NCI-H2029 treated with DMSO at 0.1 percent for 48 hours (cell line): ENCODE measurements at places on chromosomes 2 and 18.

GRCh38 chr2:238716585-238716984 lies 131.3 kb upstream of the TWIST2 start:
- no peak for DNase-seq

DNA sequence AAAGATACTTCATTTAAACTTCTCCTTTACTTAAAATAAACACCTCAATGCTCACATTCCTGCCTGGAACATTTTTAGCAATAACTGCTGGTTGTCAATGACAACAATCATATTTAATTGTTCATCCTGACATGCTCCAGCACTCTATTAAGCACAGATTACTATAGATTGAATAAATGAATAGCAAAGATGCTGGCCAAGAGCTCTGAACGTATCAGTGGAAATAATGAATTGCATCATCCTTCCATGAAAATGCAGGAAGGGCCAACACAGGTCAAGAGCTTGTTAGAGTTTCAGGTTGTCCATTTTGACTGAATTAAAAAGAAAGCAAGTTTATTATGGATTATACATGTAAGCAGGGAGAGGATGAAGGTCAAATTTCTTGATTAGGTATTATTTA lies 994.0 kb downstream of the TSN start:
- no peak for DNase-seq

DNA sequence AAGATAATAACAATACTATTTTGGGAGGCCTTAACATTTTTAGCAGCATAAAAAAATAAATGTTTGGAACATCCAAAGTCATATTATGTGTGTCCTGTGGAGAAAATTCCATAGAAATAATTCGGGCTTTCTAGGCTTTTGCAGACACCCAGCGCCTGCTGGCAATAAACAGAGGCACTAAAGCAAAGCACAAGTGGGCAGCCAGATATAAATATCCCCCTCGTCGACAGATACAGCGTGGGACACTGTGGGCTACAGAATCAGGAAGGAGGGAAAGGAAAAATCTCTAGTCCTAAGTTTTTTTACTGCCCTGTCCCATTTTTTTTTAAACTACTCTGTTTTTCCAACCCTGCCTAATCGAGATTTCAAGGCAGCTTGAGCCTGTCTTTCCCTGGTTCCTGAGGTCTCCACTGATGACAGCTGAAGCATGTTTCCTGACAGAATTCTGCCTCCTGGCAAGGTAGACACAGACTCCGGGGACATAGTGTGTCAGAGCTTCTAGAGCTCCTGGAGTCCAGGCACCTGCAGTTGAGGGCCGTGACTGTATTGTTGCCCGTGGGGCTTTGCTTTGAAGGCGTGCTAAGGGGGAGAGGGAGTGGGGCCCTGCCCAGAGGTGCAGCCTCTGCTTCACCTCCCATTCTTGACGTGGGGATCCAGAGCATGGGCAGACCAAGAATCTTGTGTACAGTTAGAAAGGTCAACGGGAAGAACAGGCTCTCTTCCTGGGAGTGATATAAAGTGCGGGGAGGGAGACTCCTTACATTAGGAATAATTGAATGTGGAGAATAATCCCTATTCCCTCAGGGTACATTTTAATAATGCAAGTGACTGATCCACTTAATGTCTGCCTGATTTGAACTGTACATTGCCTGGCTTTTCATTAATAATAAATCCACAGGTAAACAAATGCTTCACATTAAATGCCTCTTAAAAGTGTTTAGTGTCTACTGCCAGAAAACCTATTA lies 232.3 kb downstream of the DCC start:
- no peak for DNase-seq

- DNase-seq = no peak
Observed at GRCh38 chr2:45567974-45568789, 42.9 kb downstream of the SRBD1 start.

GRCh38 chr2:159297042-159297707 lies 10.7 kb upstream of the WDSUB1 start:
- no peak for DNase-seq

DNA sequence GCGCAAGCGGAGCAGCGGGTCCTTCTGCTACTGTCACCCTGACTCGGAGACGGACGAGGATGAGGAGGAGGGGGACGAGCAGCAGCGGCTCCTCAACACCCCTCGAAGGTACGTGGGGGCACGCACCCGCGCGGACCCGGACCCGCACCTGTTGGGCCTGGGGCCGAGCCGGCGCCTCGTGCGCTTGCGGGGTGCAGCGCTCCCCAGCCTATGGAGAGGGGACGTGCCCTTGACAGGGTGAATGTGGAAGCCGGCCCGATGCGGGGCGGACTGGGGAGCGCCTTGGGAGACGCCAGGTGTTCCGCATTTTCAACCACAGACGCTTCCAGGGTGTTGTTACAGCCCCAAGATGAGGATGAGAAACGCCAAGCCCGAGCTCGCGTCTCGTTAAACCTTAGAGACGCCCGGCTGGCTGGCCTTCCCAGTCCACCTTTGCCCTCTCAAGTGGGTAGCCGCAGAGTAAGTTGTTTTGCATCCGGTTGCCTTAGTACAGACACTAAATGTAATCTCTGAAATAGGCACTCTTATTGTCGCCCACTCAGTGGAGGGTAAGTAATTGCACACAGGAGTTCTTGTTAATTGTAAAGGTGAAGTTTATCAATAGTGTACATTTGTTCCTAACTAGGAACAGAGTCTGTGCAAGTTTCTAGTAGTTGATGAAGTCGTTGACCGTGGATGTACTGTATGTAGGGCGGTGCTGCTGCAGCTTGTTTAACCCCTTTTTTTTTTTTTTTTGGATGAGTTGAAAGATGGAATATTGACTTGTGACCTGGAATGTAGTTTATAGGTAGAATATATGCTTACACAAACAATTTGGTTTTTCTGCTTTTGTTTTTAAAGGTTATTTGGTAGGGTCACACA lies 815 bp downstream of the GMCL1 start:
- DNase-seq = no peak

GRCh38 chr2:129849559-129850160 lies 129.8 kb upstream of the RAB6C start:
- DNase-seq = peak; percentile 87

DNA sequence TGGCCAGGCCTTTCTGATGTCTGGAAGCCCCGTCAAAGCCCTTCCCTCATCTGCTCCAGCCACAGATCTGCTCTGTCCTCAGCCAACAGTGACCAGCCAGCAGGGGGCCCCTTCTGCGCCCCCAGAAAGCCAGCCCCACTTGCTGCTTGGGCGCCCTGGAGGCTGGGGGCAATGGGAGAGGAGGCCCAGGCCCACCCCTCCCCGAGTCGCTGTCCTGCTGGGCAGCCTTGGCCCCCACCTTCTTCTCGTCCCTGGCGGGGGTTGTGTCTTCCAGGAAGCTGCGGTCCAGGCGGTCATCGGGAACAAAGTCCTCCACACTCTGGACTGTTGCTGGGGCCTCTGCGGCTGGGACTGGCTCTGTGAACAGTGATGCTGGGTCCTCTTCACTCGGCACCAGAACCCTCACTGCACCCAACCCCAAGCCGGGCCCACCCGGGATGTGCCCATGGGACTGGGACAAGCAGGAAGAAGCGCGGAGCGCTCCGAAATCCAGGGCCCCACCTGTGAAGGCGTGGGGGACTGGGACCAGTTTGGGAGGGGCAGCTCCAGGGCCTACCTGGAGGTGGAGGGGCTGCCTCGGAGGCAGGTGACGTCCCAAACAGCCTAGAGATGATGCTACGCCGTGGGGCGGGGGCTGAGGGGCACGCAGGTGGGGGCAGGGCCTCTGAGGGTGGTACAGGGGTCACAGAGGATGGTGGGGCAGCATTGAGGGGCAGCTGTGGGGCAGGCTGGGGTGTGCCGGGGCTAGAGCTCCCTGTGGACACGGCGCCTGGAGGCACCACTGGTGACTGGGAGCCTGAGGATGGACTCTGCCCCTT lies 257.6 kb downstream of the ANKRD30B start:
- DNase-seq = no peak

DNA sequence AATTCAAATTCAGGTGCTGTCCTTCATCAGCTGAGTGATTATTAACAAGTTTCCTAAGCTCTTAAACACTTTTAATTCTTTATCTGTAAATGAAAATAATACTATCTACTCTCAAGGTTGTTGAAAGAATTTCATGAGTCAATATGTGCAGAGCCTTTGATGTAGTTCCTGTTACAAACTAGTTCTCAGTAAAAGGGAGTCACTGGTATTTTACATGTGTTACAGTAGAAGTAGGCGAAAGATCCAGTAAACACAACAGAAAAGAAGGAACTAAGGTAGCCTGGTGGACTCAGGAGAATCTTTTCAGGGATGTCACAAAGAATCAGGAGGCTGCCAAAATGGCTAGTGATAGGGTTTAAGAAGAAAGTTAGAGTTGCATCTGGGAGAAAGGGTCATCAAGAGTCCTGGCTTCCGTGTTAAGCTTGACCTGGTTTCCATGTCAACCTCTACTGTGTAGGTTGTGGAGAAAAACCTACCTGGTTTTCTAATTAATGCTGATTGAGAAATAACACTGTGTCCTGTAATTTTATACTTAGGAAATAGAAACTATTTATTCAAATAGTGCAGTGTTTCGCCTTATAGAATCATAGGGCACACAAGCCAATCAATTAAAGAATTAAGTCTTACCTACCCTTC lies 58.3 kb upstream of the TRIB2 start:
- DNase-seq = no peak

GRCh38 chr2:95040426-95040825 lies 14.9 kb downstream of the MAL start:
- no peak for DNase-seq

GRCh38 chr2:128589681-128590080 lies 271.0 kb upstream of the HS6ST1 start:
- no peak for DNase-seq

DNA sequence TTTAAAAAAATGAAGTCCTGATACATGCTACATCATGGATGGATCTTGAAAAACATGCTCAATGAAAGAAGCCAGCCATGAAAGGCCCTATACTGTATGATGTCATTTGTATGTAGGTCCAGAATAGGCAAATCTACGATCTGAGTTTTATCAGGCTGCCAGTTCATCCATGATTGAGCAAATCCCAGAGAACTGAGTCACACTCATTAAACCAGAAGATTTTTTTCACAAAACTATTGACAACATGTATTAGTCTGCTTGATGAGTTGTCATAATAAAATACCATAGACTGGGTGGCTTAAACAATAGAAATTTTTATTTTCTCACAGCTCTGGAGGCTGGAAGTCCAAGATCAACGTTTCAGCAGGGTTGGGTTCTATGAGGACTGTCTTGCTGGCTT lies 130.7 kb downstream of the MREG start:
- DNase-seq = no peak

DNA sequence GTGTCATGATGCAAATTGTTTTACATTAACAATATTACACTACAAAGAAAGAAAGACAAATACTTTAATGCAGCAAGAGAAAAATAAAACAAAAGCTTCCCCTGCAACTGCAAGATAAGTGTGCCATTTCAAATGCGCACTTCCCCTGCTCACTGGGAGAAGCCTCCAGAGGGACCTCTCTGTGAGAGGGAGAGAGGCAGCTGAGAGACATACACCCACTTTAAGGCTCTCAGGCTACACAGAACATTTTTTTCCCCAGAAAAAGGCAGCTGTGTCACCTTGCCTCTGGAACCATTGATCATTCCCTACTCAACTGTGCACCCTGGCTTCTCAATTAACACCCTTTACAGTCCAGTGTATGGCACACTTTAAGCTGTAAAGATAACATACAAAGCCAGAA lies 75.2 kb downstream of the DPP4 start:
- no peak for DNase-seq
